ENCODE measurements at places on chromosomes 4 and X. TPM values are rescaled to one million over a fixed set of nuclear protein-coding genes. Genes with fewer than 3 reads are reported as not detected.

Gene LRIT3
- polyA plus RNA-seq, result not detected

DNA sequence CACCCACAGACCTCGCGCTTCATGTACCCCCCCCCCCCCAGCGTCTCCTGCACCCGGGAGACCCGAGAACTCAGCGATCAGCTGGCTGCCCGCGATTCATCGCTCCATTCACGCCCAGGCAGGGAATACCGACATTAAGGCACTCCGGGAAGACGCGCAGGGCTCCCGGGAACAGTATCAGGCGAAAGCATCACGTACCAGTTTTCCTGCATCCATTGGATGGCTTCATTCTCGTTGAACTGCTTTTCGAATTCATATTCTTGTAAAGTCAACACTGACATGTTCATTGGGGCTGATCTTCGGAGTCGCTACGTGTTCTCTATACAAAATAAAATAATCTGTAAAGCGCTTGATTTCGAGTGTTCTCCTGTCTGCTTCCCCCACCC, 373 bp downstream of the ELOVL6 start:
- peak overlapping the region; percentile 80 for H3K4me3 ChIP-seq
- H3K27ac ChIP-seq, result peak overlapping the region; percentile 74
- H3K36me3 ChIP-seq, result no peaks in the 10 kb centered on the region
- peaks cover 27% of the 10 kb centered on the region for H3K4me1 ChIP-seq
- H3K27me3 ChIP-seq, result no peaks in the 10 kb centered on the region

GRCh38 chr4:53059256-53059655, 197.1 kb downstream of the RASL11B start:
- H3K27me3 ChIP-seq, result no peaks in the 10 kb centered on the region
- no peak overlapping the region for H3K27ac ChIP-seq
- no peaks in the 10 kb centered on the region for H3K36me3 ChIP-seq
- no peaks in the 10 kb centered on the region for H3K4me1 ChIP-seq
- H3K4me3 ChIP-seq, result no peak overlapping the region

DNA sequence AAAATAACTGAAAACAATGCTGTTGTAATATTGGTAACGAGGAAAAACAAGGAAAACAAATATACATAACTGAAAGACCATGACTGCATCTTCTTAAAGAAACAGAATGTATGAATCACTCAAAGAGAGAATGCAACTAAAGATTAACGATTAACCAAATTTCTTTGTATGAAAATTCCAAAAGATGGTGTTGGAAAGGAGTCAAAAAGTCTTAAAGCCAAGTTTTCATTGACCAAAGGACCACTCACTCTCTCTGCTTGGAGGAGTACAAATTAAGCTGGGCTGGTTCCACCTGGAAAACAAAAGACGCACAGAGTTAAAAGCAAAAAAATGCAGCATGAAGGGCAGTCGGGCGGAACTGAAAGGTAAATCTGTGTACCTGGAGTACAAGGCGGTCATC, 1.8 kb downstream of the DCAF12L1 start:
- DNase-seq, result no peak
- no peak overlapping the region for H3K4me3 ChIP-seq
- no peak overlapping the region for H3K27ac ChIP-seq
- no peaks in the 10 kb centered on the region for H3K27me3 ChIP-seq

Gene CTAG1B
- polyA plus RNA-seq, result not detected
